Progenitor cell of endocrine pancreas (in vitro differentiated cells): ENCODE measurements at places on chromosomes 7 and 10. TPM values are rescaled to one million over a fixed set of nuclear protein-coding genes. Genes with fewer than 3 reads are reported as not detected.

Gene FAM25A
- total RNA-seq: not detected in 2 replicates

Gene MOGAT3
- total RNA-seq: not detected in 2 replicates

Gene FGFBP3
- 5.9 and 6.2 TPM in 2 replicates for total RNA-seq

Gene SAMD8
- 17.4 and 18.0 TPM in 2 replicates for total RNA-seq

Gene VGF
- 0.96 and 1.8 TPM in 2 replicates for total RNA-seq

Gene HACD1
- 14.3 and 15.9 TPM in 2 replicates for total RNA-seq

Gene CYP3A5
- 4.2 and 4.6 TPM in 2 replicates for total RNA-seq

Gene H2BK1
- total RNA-seq: not detected in 2 replicates

Gene CHST3
- total RNA-seq: 12.9 and 14.1 TPM in 2 replicates

Gene AKR1C3
- 4.6 and 9.3 TPM in 2 replicates for total RNA-seq
